ENCODE measurements at places on chromosomes 12 and 14.
A peak's percentile ranks its signal among the peaks of the same experiment; 100 is the strongest.

DNA sequence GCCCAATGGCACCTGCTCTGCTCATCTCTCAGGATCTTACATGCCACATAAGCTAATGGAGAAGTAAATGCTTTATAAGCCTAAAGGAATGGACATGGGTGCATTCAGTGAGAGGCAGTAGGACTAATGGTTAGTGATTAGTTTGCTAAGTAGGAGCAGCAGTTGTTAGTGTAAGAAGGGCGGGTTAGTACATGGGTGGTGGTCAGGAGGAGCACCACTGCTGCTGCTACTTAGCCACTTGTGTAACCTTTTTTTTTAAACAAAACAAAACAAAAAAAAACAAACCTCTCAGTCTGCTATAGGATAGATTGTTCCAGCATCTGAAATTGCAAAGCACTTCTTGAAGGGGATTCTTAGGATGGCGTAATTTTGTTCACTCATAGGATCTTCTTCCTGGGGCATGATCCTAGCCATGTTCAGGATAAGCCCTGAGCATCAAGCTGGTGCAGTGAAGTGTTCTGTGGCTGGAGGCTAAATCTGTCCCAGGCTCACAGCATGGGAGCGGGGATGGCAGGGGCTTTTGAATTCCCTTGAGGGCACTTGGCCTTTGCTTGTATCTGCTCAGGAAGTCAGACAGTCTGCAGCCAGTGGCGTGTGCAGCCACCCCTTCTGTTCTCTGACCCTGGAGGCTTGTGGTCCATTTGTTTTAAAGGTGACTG is 63.6 kb downstream of the CHST11 start:
- DNase-seq = no peak

- no peak for DNase-seq
Measured at GRCh38 chr12:62192903-62193250, 67.3 kb upstream of the USP15 start.

GRCh38 chr14:64249363-64249762 is 44.8 kb downstream of the ESR2 start:
- DNase-seq = no peak

DNA sequence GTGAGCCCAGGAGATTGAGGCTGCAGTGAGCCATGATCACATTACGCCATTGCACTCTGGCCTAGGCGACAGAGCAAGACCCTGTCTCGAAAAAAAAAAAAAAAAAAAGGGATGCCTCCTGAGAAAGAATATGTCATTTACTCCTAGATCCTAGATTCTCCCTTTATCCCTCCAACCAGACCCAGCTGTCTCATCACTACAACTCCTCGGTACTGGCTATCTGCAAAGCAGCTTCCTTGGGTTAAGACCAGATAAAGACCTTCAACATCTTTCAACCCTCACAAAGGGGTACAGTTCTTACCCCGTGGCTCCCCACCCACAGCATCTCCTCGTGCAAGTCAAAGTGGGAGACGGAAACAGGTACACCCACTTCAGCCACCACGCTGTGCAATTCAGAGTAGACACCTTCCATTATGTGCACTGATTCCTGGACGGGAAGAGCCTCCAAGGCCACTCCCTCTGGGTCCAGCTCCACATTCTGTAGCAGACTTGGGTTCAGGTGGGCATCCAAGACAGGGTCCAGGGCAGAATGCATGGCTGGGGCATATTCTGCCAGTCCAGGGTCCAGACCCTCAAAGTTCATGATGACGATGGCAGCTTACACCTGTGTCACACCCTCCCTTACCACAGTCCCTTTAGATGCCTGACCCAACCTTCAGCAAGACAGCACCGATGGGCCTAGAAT is 1.1 kb downstream of the PAN2 start:
- DNase-seq = no peak

GRCh38 chr12:32502693-32503502 is 103.5 kb downstream of the FGD4 start:
- peak; percentile 7 for DNase-seq

DNA sequence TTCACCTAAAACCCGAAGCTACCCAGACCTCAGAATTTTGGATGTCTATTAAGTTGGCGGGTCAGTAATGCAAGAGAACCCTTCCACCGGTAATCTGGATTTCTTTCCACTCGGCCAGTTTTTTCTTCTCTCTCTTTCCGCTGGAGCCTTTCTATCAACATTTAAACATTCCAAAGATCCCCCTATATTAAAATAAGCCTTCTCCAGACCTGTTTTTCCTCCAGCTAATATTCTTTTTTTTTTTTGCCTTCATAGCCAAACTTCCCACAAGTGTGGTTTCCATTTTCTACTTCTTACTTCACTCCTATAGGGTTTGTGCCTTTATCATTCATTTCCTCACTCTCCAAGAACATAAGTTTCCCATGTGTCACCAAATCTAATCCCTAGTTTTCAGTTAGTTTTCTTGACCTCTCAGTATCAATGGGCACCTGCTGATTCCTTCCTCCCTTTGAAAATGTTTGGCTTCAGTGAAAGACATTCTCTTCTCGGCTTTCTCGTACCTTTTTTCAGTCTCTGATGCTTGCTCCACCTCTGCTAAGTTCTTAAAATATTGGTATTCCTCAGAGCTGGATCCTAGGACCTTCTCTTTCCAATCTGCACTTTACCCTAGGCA is 583 bp upstream of the SDR39U1 start:
- peak; percentile 36 for DNase-seq

GRCh38 chr12:44852483-44852882 is 23.6 kb downstream of the NELL2 start:
- no peak for DNase-seq

- DNase-seq = peak; percentile 87
Measured at GRCh38 chr14:68245146-68246073, 425.8 kb downstream of the RAD51B start.

DNA sequence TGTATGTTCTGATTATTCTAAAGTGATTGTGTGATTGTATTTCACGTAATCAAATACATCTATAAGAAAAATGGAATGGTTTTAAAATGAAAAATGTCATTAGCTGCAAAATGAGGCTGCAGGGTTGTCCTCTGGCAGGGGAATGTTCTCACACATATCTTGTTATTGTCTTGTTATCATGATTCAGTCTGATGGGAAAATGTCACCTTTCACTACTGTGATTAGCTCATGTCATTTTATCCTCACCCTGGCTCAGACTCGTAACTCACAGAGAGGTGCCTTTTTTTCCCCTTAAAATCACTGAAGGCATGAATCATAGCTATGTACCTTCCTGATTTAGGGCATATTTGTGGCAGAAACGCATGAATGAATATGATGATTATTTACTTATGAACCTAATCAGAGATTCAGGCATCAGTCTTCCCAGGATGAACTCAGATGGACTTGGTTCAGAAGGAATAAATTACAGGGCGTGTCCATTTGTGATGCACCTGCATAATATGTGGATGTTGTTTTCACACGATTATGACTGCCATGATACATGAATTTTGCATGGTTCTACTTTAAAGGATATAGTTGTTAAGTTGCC is 1339.2 kb downstream of the AACS start:
- no peak for DNase-seq

DNA sequence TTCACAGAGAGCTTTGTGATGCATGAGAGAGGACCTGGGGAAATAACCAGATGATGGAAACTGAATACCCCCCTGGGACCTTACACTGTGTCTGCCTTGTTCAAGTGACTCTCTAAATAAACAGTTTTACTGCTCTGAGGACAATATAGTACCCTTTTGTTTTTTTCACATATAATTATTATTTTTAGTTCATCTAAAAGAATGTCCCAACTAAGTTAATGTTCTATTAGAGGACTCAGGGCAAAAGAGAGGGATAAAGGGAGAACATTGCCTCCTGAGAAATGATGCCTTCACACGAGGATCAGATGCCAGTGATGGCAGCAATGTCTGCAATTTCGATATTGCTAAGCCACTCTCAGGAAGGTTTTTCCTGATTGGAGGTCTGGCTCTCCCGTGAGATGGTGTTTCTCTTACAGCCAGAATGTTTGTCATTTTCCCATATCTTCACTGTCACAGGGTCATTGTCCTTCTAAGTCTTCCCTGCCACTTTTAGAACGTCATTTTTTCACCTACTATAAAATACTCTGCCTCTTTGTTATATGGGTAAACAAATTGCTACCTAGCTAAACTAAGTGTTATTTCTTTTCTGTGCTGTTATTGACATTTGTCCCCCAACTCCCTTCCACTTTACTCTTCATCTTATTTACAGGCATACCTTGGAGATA is 201.6 kb downstream of the RAD51B start:
- no peak for DNase-seq

- DNase-seq = no peak
Measured at GRCh38 chr12:50051101-50051806, 6.1 kb upstream of the ASIC1 start.

- DNase-seq = peak; percentile 32
Measured at GRCh38 chr12:104358353-104359003, 54.9 kb downstream of the EID3 start.

DNA sequence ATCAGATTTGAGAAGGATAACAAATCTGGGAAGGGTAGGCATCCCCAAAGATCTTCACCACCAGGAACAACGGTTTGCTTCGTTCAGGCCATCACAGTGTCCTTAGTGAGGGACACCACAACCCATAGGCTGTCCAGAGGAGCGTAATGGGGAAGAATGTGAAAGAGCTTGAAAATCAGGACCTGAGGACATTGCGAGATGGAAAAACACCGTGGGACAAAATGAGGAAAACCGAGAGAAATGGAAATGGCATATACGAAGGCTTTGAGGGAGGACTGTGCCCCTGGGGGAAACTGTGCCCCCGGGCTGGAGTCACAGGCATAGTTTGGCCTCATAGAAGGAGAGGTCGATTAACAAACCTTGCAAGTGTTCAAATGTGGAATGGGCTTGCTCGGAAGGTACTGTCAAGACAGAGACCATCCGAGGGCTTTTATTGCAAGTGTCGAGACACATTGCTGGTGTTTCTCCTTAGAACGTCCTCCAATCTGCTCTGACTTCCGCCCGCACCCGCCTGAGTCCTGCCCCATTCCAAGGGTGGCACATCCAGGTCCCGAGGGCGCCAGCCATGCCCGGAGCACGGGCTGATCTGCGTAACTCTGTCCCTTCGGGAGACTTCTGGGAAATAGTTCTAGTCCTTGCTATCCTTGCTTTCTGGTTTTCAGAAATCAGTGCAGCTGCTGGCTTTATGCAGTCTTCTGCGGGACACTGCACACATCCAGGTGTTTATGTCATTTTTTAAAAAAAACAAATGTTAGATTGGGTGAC is 885 bp upstream of the PALS1 start:
- DNase-seq = no peak

GRCh38 chr14:54669721-54670561 is 103.0 kb downstream of the SAMD4A start:
- peak; percentile 20 for DNase-seq

GRCh38 chr14:94889520-94890312 is 119.8 kb upstream of the GSC start:
- no peak for DNase-seq

DNA sequence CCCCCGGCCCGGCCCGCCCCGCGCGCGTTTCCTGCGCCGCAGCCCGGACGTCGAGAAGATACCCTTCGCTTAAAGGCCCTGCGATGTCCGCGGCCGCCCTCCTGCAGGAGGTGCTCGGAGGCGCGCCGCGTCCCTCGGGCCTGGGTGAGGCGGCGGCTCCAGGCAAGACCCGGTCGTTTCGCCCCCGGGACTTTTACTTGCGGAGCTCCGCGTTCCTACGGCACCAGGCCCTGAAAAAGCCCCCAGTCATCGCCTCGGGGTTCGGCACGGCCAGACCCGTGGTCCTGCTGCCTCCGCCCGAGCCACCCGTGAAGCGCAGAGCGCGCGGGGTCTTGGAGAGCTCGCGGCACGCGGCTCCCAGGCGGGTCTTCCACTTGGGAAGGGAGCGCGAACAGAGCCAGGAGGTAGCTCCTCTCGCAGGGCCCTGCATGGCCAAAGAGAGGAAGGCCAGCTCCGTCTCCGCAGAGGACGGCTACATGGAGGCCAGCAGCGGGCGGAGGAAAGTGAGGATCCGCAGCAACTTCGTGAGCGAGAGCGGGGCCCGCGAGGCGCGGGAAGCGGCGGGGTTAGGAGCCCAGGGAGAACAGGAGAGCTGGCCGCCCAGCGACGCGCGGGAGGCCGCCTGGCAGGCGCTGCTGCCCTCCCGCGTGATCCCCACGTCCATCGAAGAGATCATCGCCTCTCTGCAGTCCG is 26.9 kb downstream of the TTC6 start:
- no peak for DNase-seq

DNA sequence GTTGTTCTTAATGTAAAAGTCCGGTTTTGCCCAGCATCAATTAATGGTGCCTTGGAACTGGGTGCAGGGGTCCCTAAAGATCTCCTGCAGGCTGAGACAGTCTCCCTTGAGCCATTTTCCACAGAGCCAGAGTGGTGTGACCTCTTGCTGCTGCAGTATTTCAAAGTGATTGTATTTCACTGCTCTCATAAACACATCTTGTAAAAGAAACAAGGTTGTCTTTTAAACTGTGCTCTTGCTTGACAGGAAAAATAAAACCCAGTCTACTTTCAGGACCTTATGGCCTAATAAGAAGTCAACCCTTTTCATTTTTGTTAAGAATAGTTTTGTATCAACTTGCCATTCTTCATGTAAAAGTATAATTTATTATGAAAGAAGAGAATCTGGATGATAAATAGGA is 44.7 kb downstream of the TMEM117 start:
- DNase-seq = no peak

- DNase-seq = no peak
Measured at GRCh38 chr14:64507376-64508156, 3.0 kb downstream of the ZBTB1 start.

DNA sequence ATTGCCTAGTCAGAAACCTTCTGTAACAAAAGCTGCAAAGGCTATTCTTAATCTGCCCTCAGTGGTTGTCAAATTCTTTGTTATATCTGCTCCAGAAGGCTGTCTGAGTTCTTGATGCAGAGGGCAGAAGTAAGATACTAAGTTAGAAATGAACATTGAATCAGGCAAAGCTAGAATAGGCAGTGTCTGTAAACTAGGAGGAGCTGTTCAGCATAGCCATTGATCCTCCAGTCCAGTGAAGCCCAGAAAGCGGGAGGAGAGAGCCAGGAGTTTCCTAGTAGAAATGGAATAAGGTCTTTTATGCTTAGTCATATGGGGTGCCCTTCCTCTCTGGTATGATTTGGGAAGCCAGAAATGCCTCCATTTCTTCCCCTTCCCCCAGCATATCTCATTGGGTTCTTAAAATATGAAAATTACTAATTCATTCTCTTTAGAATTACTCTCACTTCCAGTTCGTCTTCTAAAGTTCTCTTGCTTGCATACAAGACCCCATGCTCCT is 76.2 kb downstream of the APAF1 start:
- DNase-seq = no peak

- no peak for DNase-seq
Measured at GRCh38 chr14:22919601-22919921, 612 bp upstream of the RBM23 start.

GRCh38 chr12:2652401-2653081 is 142.2 kb upstream of the FKBP4 start:
- DNase-seq = no peak
